ENCODE measurements at places on chromosomes 7 and 10. TPM values are rescaled to one million over a fixed set of nuclear protein-coding genes. Genes with fewer than 3 reads are reported as not detected.

- no peaks in the 10 kb centered on the region for H3K4me1 ChIP-seq
- no peak overlapping the region for H3K27ac ChIP-seq
- H3K4me3 ChIP-seq = no peak overlapping the region
- H3K27me3 ChIP-seq = no peaks in the 10 kb centered on the region
Measured at GRCh38 chr7:158357898-158358821, 229.5 kb downstream of the PTPRN2 start.

- no peak overlapping the region for H3K27ac ChIP-seq
- DNase-seq = no peak
Measured at GRCh38 chr10:17216217-17216900, 11.7 kb upstream of the VIM start.

DNA sequence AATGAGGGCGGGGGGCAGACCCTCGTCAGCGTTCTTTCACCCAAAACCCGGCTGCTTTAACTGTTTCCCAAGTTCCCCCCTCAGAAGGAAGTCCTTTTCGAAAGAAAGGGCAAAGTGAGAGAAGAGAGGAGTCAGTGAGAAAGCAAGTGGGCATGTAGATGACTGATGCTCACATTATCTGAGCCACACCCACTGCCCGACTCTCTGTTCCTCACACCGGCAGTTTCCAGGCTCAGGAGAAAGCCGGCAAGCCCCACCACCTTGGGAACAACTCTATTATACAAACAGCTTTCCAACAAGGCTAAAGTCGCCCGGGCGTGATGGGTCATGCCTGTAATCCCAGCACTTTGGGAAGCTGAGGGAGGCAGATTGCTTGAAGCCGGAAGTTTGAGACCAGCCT lies 23.1 kb downstream of the RCC1L start:
- no peak overlapping the region for H3K27ac ChIP-seq
- no peaks in the 10 kb centered on the region for H3K4me1 ChIP-seq
- H3K4me3 ChIP-seq = no peak overlapping the region
- no peak for DNase-seq
- H3K27me3 ChIP-seq = no peaks in the 10 kb centered on the region

- no peaks in the 10 kb centered on the region for H3K27me3 ChIP-seq
- H3K36me3 ChIP-seq = no peaks in the 10 kb centered on the region
Measured at GRCh38 chr7:157675427-157675927, 338.7 kb downstream of the DNAJB6 start.

GRCh38 chr10:6430423-6430980 lies 149.6 kb downstream of the PRKCQ start:
- no peaks in the 10 kb centered on the region for H3K27me3 ChIP-seq
- H3K27ac ChIP-seq = no peak overlapping the region
- peak; percentile 4 for DNase-seq
- H3K4me3 ChIP-seq = no peak overlapping the region

DNA sequence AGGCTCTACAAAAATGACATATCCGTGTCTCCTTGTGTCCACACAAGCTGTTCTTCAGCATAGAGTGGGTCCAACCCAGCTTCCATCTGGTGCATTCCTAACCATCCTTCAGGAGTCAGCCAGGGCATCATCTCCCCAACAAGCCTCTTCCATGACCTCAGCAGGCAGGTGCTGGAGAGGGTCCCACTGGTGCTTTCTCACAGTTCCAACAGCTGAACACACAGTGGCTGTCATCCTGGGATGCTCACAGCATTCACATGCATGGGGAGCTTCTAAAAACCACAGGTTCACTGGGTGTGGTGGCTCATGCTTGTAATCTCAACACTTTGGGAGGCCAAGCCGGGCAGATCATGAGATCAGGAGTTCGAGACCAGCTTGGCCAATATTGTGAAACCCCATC lies 6.4 kb upstream of the CYP3A4 start:
- H3K4me3 ChIP-seq = no peak overlapping the region
- no peaks in the 10 kb centered on the region for H3K4me1 ChIP-seq
- no peaks in the 10 kb centered on the region for H3K27me3 ChIP-seq
- no peak overlapping the region for H3K27ac ChIP-seq

GRCh38 chr7:123770378-123770777 lies 21.6 kb upstream of the WASL start:
- H3K4me3 ChIP-seq = no peak overlapping the region
- DNase-seq = no peak
- no peak overlapping the region for H3K27ac ChIP-seq
- H3K36me3 ChIP-seq = no peaks in the 10 kb centered on the region
- H3K27me3 ChIP-seq = no peaks in the 10 kb centered on the region

Gene ADGRA1
- not detected for total RNA-seq

Gene SFRP5
- 1.1 TPM for total RNA-seq

Gene MORN4
- 9.7 TPM for total RNA-seq

Gene BAIAP2L1
- 66.9 TPM for total RNA-seq

Gene ADRB1
- 2.3 TPM for total RNA-seq
